ENCODE measurements at places on chromosomes 3 and 15. TPM values are rescaled to one million over a fixed set of nuclear protein-coding genes. Genes with fewer than 3 reads are reported as not detected.

- DNase-seq, result no peak
Measured at GRCh38 chr15:80484333-80484864, 80.2 kb downstream of the ARNT2 start.

GRCh38 chr3:183984749-183985729, 32.6 kb downstream of the ABCC5 start:
- no peak for DNase-seq

- DNase-seq, result no peak
Measured at GRCh38 chr3:166282931-166283330, 445.7 kb upstream of the BCHE start.

DNA sequence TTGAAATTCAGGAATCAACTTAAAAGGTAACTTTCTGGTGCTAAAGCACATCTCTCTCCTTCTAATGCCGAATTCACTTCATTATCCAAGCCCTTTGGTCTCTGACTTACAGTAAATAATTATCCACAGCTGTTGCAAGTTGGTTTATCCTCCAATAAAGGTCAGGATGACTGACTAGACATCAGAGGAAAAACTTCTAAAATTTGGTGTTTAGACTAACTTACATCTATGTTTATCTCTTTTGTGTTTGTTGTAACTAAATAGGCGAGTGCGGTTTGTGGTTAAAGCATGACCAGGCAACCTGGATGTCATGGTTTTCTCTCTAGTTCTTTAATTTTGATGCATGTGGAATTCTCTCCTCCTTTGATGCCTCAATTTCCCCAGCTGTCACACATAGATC, 237.4 kb upstream of the LRTM1 start:
- DNase-seq, result no peak

DNA sequence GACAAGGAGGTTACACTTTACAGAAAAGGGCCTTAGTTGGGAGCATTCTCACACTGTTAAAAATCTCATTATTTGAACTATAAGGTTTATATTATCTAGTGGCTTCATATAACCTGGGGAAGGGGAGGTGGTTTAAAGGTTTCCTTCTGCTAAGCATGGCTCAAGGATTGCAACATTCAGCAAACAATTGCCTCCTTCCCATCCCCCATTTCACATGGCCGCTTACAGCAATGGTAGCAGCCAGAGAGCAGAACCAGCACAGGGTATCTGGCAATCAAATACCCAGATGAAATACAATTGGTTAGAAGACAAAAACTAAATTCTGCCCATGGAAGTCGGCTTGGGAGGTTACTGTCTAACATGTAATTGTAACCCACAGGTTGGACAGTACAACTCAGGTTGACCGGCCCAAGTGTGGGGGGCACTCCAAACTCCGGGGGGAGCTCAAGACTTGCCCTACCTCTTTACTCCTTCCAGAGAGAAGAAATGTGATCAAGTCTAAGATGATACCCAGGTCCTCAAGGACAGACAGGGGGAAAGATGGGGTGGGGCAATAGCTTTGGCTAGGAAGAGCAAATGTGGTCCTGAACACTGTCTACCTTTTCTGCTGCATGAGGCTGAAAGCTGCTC, 15.5 kb downstream of the ETV5 start:
- DNase-seq, result peak; percentile 54

- DNase-seq, result no peak
Measured at GRCh38 chr15:79406210-79406609, 25.9 kb upstream of the MINAR1 start.

GRCh38 chr15:89196994-89197393, 24.4 kb downstream of the RLBP1 start:
- no peak for DNase-seq

DNA sequence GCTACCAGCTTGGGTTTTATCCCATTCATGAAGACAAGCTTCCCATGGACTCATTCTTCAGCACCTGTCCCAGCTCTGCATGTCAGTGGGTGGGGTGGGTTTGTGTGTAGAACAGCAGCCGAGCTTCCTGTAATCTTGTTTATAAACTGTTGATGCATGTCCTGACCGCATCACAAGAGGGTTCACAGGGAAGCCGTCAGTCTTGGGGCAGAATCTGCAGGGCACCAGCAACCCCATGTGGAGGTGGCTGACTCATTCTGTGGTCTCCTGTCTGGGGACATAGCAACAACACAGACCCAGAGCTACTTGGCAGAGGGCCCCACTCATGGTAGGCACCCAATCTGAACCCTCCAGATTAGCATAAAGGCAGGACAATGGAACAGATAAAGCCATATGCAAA, 35.6 kb downstream of the DAPK2 start:
- DNase-seq, result peak; percentile 82

- no peak for DNase-seq
Measured at GRCh38 chr3:107928084-107928445, 162.8 kb downstream of the CD47 start.

GRCh38 chr3:111963424-111963823, 15.4 kb upstream of the ABHD10 start:
- no peak for DNase-seq

The EPB42 gene
- not detected for total RNA-seq

DNA sequence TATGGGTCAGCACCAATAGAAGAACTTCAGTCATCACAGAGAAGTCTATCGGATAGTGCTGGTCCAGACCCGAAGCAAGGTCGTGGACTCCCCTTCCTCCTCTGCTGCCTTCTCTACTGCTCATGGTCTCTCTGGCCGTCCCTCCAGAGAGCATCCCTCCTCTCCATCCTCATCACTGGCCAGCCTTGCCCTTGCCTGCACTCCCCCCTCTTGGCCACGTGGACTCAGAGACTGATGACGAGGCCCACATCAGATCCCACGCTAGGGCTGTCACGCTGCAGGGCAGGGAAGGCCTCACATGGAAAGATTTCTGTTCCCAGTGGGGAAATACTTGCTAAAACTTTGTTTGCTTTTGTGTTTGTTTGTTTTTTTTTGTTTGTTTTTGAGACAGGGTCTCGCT, 35.3 kb downstream of the IGDCC3 start:
- no peak for DNase-seq

- no peak for DNase-seq
Measured at GRCh38 chr3:64939309-64939708, 251.5 kb upstream of the ADAMTS9 start.

- no peak for DNase-seq
Measured at GRCh38 chr3:103937094-103937493, 1429.6 kb upstream of the ALCAM start.

- no peak for DNase-seq
Measured at GRCh38 chr3:17030438-17030837, 145.7 kb downstream of the PLCL2 start.

GRCh38 chr15:100275641-100276040, 66.1 kb downstream of the ADAMTS17 start:
- no peak for DNase-seq

- DNase-seq, result no peak
Measured at GRCh38 chr3:2623436-2623835, 486.7 kb downstream of the IL5RA start.

DNA sequence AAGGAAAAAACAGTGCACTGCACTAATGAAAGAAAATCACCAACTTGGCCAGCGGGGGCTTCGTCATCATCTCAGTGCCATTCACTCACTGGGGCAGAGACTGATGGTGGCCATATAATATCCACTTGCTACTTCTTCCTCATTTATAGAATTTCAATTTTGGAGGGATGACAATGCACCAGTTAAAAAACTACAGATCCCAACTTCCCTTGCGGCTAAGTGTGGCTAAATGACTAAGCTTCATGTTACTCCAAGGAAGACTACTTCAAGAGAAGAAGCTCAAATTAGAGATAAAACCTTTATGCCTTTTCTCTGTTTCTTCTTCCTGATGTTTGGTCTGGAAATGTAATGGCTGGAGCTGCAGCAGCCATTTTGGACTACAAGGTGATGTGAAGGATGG, 38.8 kb downstream of the NGLY1 start:
- no peak for DNase-seq

DNA sequence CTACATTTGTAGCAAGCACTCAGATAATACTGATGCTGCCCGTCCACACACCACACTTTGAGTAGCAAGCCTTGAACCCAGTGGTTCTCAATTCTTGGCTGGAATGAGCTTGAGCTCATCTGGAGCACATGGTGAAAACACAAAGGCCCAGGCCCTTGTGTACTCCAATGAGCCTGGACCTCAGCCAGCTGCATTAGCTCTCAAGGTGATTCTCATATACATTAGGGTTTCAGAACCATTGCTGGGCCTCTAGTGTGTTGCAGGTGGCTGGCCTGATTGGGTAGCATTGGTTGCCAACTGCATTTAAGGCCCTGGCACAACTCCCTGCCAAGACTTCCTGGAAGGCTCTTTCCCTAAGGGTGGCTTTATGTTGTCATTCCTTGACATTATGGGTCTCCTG, 23.4 kb upstream of the ZFAND6 start:
- DNase-seq, result no peak

- DNase-seq, result no peak
Measured at GRCh38 chr3:194688200-194688740, 2.6 kb downstream of the FAM43A start.

- DNase-seq, result no peak
Measured at GRCh38 chr3:128775906-128776542, 50.0 kb downstream of the RAB7A start.

The PIGBOS1 gene
- total RNA-seq, result 9.0 TPM

The GOLGA6L9 gene
- 14.2 TPM for total RNA-seq

- DNase-seq, result no peak
Measured at GRCh38 chr3:114804099-114804498, 343.0 kb downstream of the ZBTB20 start.

GRCh38 chr3:147089286-147089685, 317.1 kb downstream of the ZIC4 start:
- DNase-seq, result no peak

DNA sequence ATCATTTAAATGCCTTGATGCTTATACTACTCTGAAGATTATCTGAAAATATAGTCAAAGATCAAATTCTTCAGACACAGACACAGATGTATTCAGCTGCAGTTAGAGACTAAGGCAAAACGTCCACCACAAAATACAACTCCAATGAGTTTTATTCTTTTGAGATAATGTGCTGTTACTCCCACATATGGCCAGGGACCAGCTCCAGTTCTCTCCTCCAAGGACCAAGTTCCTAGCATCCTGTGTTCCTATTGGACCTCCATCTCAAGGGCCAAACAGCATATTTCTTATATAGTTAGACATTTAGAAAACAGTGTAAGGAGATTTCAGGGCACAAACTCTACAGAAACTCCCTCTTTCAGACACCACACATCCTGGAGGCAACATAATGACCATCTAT, 27.1 kb downstream of the IP6K1 start:
- DNase-seq, result no peak

The HAUS2 gene
- total RNA-seq, result 31.9 TPM

DNA sequence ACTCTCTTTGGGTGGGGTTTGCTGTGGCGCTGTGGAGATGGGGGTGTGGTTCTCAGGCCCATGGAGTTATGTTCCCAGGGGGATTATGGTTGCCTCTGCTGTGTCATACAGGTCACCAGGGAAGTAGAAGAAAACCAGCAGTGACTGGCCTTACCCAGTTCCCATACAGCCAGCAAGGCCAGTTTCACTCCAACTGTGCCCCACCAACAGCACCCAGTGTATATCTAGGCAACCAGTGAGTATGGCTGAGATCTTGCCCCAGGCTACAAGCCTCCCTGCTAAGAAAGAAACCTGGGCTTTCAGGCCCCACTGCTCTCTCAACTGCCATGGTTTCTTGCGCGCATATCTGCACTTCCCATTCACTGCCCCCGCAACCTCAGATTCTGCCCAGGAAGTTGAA, 31.4 kb upstream of the RARB start:
- DNase-seq, result no peak

DNA sequence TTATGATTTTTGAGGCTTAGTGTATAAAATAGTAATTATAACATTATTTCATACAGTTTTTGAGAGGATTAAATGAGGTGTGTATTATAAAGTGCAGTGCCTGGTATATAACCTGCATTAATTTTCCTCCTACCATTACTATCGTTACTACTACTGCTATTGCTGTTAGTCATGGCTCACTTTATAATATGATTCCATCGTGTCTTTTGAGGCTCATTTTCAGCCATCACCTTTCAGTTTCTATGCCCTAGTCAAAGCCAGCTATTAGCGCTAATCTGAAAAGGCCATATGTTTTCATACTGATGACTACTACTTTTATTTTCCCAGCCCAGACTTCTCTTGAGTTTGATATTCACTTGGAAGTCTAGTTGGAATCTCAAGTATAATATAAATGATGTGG, 5.5 kb downstream of the MEF2A start:
- DNase-seq, result no peak

DNA sequence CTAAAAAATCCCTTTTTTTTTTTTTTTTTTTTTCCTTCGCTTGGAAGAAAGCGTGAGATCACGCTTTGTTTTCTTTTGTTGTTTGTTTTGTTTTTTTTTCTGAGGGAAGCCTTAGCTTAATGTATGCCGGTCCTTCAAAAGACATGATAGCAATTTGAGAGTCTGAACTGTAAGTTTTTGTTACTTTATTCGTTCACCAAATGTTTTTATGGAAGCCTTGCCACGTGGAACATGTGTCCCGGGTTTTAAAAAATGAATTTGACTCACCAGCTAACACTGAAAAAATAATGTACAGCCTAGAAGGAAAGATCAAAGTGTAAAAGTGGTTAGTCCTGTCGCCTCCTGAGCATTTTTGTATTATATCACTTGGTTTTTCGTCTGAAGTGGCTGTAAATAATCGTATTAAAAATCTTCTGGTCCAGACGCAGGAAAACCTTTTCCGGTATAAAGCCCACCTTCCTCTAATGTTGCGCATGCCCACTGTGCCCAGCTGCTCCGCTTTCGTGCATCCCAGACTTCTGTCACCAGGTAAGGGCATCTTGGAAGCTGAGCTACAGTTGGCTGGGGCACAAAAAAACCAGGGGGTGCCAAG, 795 bp upstream of the MYNN start:
- DNase-seq, result peak; percentile 78
